ENCODE measurements at places on chromosomes 16 and 17.

DNA sequence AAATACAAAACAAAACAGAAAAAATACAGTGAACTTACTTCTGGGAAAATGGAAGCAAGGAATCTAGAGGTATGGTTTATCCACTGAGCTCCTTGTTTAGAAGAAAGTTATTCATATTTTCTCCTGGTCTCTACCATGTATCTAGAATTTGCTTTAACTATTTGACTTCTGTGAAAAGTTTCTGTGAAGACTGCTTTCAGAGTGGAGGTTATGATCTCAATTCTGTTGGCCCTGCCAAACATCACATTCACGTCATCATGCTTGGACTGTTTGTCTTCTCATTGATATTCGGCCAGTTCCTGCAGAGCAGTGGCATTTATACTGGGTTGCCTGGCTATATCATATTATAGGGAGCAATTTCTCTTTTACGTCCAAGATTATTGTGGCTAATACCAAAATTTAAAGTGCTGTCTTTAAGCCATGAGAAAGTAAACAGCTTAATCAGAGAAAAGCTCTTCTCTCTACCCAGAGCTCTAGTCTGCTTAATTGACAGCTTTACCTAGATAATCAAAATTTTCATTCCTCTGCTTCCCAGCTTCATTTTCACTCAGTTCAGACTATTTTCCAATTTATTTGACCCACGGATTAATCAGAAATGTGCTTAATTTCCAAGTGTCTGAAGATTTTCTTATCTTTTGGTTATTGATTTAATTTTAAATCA is at the start of gene ABCA8:
Gene ABCA8, minus strand, starts transcription at position 212 of the 661 bp plus-strand sequence. CDS start 13,358 bp downstream, outside the sequence.
- DNase-seq, result no peak

GRCh38 chr17:57309479-57309878 is 53.2 kb downstream of the MSI2 start:
- DNase-seq, result no peak

DNA sequence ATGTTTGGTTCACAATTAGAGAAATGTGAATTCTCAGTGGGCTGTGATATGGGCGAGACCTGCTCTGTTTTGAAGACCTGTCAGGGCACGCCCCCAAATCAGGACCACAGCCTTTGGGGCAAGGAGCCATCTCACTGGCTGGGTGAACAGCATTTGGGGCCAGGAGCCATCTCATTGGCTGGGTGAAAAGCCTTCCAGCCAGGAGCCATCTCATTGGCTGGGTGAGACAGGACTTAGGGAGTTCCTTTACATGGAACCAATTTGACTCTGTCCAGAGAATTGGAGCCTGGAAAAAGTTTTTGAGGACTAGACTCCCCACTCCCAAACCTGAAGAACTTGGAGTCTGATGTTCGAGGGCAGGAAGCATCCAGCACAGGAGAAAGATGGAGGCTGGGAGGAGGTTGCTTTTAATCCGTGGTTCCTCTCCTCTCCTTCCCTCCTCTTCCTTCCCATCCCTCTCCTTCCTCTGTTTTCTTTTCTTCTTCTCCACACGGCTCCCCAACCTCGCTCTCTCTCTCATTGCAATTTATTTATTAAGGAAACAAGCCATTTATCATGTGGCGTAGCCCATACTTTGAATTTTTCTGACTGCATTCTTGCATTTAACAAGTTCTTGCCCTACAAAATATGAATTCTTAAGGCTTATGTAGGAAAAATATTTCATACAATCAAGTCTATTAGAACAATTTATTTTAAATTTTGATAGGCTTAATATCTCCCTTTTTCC is 19.7 kb downstream of the FOXL1 start:
- DNase-seq, result no peak

- DNase-seq, result no peak
These were observed 2.7 kb downstream of the CBX4 start for GRCh38 chr17:79836510-79836971.

DNA sequence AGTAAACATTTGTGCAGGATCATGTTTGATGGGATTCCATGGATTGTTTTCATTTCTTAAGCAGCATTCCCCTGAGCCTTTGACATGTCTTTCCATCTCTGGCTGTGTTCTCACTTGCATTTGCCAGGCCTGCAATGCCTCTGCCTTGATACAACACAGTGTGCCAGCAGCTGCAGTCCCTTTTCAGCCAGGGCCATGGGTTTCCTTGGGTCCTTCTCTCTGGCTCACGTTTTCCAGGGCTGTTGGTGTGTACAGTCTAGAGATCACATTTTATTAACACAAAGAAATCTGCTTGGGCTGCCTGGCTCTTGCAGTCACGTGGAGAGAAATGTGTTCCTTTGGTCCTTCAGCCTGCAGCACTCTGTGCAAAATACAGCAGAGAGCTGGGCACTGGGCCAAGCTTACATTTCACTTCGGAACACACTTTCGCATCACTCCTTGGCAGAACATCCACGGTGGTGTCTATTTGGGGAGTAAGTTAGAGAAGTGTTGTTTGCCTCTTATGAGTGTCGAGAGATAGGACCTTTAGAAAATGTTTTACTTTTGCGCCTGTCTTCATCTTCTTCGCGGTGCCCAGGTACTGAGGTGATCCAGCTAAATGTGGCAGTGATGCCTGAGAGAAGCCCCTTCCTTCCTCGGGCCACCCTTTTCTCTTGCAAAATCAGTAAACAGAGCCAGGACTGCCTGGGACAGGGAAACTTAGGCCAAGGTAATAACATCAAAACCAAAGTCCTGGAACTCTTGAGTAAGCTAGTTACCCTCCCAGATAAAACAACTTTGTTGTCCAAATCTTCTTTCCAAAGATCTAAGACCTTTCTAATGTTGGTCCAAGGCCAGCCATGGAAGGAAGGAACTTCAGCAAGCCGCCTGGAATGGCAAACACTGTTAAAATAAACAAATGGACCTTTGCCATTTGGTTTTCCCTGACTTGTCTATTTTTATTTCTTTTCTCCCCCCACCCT is 20.9 kb downstream of the HLF start:
- DNase-seq, result peak; percentile 90

GRCh38 chr16:68117884-68118283 is 32.7 kb downstream of the NFATC3 start:
- DNase-seq, result no peak

DNA sequence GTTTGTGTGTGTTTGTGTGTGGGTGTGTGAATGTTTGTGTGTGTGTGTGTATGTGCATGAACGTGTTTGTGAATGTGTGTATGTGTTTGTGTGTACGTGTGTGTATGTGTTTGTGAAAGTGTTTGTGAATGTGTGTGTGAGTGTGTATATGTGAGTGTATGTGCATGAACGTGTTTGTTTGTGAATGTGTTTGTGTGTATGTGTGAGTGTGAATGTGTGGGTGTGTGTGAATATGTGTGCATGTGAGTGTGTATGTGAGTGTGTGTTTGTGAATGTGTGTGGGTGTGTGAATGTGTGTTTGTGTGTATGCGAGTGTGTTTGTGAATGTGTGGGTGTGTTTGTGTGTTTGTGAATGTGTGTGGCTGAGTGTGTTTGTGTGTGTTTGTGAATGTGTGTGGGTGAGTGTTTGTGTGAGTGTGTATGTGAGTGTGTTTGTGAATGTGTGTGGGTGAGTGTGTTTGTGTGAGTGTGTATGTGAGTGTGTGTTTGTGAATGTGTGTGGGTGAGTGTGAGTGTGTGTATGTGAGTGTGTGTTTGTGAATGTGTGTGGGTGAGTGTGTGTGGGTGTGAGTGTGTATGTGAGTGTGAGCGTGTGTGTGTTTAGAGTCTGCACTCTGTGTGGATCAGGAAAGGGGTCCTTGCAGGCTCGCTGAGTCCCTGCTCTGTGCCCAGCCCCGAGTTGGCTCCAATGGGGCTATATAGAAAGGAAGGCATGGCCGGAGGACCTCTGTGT is 890 bp upstream of the CD300A start:
- no peak for DNase-seq

- DNase-seq, result no peak
These were observed 103.7 kb downstream of the NOG start for GRCh38 chr17:56697190-56697589.

GRCh38 chr16:54136276-54136625 is 150.3 kb downstream of the IRX3 start:
- no peak for DNase-seq

- DNase-seq, result no peak
These were observed 39.4 kb downstream of the PLCG2 start for GRCh38 chr16:81818568-81818896.

GRCh38 chr16:86396901-86397311 is 113.4 kb upstream of the FOXF1 start:
- DNase-seq, result no peak

- DNase-seq, result no peak
These were observed 44.9 kb upstream of the ERN1 start for GRCh38 chr17:64174686-64175456.

DNA sequence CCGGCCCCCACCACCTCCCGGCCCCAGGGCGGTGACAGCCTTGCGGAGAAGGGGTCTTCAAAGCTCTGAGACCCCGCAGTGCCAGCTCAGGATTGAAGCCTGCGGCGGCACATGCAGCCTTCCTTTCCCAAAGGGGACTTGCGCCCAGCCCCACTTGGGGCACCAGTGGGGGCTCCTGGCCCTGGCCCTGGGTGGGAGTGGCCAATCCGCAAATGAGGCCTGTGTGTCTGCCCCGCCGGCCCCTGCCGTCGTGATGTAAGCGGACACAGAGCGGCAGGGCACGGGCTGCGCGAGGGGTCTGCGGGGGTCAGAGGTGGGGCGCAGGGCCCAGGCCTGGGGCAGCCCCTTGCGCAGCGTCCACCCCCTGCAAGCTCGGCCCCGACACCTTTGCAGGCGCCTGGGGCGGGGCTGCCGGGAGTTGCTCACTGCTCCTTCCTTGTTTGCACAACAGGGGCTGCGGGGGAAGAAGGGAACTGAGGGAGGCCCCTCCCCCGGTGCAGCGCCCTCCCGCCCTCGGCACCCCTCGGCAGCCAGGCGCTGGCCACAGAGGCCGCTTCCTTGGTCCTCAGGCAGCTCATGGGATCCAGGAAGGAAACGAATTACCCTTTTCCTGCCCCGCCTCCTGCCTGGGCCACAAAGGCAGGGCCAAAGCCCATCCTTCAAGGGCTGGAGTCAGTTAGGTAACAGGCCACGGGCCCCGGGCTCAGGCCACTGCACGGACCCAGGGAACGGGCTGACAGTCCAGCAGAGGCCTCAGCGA is 2.9 kb downstream of the SLC16A3 start:
- DNase-seq, result peak; percentile 87

- no peak for DNase-seq
These were observed 16.3 kb downstream of the ANKFY1 start for GRCh38 chr17:4247361-4247970.

GRCh38 chr16:51359141-51359955 is 208.3 kb upstream of the SALL1 start:
- no peak for DNase-seq

DNA sequence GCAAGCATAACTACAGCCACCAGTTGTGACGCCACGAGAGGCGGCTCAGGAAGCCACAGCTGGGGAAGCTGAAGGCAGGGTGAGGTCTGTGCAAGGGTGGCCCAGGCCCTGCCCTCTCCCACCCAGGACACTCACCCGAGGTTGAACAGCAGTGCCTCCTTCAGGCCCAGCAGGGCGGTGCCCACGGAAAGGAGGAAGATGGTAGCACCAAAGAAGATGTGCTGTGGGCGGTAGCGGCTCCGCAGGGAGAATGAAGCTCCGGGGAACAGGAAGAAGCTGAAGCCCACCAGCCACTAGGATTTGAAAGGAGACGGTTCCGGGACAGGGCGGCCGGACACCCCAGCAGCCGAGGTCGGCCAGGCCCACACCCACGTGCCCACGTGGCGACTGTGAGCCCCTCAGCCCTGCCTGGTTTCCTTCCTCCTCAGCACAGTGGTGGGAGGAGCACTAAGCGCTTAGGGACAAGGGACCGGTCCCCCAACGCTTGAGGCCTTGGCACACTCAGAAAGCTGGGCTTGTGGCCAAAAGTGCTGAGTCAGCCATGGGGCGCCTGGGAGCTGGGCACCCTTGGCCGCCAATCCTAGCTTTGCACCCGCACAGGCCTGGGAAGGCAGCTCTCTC is 11.0 kb downstream of the CYB561 start:
- DNase-seq, result no peak

DNA sequence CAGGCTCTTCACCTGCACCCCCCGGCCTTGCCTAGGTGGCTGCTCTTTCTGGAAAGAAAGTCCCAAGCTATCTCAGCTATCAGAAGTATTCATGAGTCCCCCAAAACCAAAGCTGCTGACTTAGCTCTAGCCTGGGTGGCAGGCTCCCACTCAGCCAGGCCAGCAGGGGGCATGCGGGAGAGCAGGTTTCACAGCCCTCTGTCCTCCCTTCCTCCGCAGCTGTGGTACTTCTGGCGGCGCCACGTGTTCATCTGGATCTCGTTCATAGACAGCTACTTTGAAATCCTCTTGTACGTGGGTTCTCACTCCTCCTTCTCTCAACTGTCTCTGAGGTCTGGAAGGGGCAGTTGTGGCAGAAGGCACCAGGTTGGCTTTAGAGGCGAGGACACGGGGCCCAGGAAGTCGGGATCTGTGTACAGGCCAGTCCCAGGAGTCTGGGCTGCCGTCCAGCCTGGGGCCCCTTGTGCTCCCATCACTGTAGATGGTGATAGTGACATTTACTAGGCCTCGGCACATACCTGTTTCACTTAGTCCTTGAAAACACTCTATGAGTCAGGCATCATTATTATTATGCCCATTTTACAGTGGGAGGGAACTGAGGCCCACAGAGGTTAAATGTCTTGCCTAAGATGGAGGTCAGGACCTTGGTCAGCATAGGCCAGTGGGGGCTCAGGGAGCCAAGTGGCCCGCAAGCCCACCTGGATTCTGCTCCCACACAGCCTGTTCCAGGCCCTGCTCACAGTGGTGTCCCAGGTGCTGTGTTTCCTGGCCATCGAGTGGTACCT is 12.9 kb downstream of the TRPV2 start:
- DNase-seq, result no peak

GRCh38 chr17:29331075-29331707 is 37.2 kb upstream of the NUFIP2 start:
- DNase-seq, result no peak

DNA sequence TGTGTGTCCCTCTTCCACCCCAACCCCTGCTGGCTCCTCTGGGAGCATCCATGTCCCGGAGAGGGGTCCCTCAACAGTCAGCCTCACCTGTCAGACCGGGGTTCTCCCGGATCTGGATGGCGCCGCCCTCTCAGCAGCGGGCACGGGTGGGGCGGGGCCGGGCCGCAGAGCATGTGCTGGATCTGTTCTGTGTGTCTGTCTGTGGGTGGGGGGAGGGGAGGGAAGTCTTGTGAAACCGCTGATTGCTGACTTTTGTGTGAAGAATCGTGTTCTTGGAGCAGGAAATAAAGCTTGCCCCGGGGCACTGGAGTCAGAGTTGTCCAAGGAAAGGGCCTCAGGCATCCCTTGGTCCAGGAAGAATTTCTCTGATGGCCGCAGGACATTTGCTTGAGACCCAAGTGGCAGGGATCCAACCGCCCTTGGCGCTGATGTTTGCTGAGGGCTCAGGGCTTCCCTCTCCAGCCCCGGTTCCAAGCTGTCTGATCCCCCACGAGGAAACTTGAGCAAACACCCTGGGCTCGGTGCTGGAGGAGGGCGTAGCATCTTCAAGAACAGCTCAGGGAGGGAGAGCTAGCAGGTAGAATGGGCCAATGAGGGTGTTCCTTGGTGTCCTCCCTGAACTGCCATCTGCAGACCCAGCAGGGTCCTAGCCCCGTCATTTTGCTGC is 4.5 kb downstream of the NXPH3 start:
- DNase-seq, result peak; percentile 75
